ENCODE measurements at places on chromosomes 7 and 10.

GRCh38 chr10:13351340-13351915, 3.3 kb upstream of the SEPHS1 start:
- DNase-seq, result no peak

DNA sequence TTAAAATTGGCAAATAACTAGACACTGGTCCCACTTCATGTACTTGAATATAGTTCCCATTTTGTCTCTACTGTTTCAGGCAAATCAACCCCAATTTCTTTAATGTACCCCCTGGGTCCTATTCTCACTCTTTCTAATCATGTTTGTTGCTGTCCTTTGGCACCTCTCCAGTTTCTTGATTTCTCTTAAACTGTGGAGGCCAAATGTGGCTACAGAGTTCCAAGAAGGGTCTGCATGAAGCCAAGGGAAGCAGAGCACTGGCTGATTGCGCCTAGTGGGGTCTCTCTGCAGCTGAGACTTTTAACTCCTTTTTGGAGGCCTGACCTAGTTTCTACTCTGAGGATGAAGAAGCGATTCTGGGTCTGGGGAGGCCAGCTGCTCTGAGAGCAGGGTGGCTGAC, 6.7 kb upstream of the ADAM12 start:
- DNase-seq, result no peak

DNA sequence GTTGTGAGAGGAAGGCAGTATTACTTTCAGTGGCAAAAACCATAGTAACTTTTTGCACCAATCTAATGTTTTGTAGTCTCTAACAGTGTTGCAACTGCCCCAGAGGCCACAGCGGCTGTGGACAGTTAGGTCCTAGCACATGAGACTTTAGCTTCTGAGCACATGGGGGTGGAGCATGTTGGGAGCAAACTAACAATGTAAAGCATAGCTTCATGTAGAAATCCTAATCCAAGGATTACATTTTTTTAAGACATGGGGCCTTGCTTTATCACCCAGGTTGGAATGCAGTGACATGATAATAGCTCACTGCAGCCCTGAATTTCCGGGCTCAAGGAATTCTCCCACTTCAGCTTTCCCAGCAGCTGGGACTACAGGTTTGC, 49.0 kb downstream of the LAMB1 start:
- no peak for DNase-seq

- DNase-seq, result no peak
These were observed 376.1 kb upstream of the MTPN start for GRCh38 chr7:136353287-136353686.

DNA sequence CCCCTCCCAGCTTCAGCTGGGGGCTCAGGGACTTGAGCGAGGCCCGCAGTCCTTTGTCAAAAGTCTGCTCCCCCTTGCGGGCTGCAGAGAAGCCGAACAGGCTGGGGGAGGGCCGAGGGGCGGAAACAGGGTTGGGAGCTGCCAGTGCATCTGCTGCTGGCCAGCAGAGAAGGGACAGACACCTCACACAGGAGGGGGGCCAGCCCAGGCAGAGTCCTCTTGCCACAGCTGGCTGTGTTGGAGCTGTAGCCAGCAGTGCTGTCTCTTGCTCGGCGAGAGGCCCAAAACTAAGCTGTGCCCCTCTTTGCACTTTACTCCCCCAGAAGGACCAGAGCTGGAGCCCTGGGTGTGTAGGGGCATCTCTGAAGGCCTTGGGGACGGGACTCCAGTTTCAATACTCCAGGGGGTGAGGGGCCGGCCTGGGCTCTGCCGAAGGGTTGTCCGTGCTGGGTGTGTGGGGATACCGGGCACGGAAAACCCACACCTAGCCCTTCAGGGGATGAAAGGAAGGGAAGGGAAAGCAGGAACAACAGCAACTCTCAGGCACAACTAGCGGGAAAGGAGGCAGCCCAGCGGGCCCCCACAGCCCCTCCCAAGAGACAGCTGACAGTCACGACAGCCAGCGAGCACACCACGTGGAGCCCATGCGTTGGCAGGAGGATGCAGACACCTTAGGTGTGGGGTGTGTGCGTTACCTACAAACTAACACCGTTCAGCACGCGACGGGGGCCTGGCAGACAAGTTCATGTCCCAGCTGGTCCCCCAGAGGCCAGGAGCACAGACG, 17.8 kb downstream of the YKT6 start:
- DNase-seq, result no peak

GRCh38 chr7:85030893-85031292, 156.0 kb downstream of the SEMA3D start:
- DNase-seq, result no peak

DNA sequence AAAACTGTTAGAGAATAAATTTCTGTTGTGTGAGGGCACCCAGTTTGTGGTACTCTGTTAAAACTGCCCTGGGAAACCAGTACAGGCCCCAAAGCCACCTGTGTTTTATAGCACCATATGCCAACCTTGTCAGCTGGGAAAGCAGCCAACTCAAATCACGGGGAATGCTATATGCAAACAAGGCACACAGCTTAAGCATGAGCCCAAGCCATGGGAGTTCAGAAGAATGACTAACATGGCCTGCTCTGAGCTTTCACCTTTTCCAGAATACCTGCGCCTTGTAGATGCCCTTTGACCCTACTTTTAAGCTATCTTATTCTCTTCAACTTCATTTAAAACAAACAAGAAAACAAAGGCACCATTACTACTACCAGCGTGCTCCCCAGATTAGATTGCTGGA, 5.5 kb upstream of the SLC25A13 start:
- no peak for DNase-seq

GRCh38 chr10:113534423-113534822, 18.4 kb upstream of the HABP2 start:
- DNase-seq, result no peak

DNA sequence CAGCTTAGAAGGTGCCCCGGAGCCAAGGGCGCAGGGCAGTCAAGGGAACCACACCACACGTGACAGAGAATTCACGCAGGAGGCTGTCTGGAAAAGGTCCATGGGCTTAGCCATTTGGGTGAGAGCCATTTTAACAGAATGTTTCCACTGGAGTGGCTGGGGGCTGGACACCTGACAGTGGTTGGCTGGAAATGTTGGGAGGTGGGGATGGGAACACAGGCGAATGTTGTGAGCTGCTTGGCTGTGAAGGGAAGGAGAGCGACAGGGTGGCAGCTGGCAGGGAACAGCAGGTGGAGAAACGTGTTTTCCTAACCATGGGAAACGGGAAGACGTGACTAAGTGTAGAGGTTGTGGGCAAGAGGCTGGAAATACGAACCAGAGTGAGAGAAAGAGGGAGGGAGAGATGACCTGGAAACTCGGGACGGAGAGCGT, 100.5 kb upstream of the ZNF32 start:
- no peak for DNase-seq

DNA sequence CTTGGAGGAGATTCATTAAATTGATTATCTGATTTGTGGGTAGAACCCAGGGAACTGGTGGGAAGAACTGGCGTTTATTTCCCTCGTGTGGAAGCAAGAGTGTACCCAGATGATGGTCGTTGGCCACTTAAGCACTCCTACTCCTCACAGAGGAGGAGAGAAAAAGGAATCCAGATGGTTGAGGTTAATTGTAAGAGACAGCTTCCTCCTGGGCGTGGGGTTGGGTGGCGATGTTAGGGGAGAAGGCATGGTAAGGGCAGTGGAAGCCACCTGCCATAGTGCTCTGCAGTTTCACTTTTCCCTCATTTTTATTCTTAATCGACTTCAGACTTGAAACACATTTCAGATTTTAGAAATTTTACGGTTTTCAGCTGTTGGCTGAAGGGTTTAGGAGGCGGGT, 104.1 kb downstream of the DOCK1 start:
- DNase-seq, result no peak

DNA sequence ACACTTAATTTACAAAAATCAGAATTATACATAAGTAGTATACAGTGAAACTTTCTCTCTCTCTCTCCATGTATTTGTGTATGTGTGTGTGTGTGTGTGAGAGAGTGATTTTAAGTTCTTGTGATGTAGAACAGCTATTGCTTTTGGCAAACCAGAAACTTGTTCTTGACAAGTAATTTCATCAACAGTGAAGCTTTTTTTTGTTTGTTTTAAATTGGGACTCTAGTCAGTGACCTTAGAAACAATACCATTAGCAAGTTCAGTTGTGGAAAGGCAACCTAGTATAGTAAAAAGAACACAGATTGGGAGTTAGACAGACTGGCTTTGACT, 319.1 kb downstream of the PTEN start:
- no peak for DNase-seq

DNA sequence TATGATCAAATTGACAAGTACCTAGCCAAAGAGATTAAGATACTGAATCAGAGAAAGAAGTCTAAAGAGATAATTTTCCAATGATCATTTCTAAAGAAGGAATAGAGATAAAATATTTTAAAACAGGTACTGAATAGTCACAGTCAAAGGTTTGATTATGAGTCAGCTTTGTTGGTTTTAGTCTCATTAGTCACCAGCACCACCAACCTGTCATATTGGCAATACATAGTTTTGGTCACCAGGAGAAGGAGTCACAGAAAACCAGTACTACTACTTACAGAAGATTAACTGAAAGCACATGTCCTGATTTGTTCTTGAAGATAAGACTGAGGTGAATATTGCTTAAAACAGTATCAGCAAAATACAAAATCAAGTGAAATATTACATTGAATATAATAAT, 34.6 kb downstream of the ZEB1 start:
- DNase-seq, result peak; percentile 73

All from GM12878 (cell line).